ENCODE measurements at places on chromosomes 7 and 10. TPM values are rescaled to one million over a fixed set of nuclear protein-coding genes. Genes with fewer than 3 reads are reported as not detected.

The NPTX2 gene
- total RNA-seq, result 2.4 TPM

The BTBD16 gene
- total RNA-seq, result 1.3 TPM

The ANXA8L1 gene
- 51.0 TPM for total RNA-seq

The KEL gene
- total RNA-seq, result 4.5 TPM

The IFT22 gene
- total RNA-seq, result 15.6 TPM

The PAPSS2 gene
- total RNA-seq, result 7.2 TPM

The PCGF5 gene
- 23.8 TPM for total RNA-seq

The CYP3A4 gene
- total RNA-seq, result 2.6 TPM

The CUZD1 gene
- 0.59 TPM for total RNA-seq

The AKR1E2 gene
- 15.5 TPM for total RNA-seq

The ASAH2B gene
- 3.4 TPM for total RNA-seq

The NPSR1 gene
- total RNA-seq, result not detected

The TUBB8 gene
- not detected for total RNA-seq

The CPA2 gene
- total RNA-seq, result not detected

The GRID2IP gene
- total RNA-seq, result 0.30 TPM

DNA sequence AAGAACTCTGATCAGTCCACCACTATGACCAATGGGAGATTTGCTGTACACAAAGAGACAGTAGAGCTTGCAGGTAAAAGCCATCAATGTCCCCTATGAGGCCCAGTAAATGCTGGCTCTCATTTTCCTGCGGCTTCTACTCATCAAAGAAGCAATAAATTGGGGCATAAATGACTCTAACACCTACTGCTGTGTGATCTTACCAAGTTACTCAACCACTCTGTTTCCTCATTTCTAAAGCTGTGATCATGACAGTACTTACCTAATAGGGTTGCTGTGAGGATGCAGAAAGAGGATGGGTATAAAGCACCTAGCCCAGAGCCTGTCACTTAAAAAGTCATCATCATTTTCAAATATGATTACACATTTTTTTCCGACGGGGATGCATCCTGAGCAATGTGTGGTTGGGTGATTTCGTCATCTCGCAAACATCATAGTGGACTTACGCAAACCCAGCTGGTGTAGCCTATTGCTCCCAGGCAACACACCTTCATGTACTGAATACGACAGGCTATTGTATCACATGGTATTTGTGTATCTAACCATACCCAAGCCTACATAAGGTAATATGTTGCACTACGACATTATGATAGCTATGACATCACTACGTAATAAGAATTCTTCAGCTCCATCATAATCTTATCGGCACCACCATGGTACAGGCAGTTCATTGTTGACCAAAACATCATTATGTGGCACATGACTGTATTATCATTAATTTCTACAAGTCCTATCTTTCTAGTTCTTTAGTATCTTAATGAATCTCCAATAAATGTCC, 7.1 kb upstream of the MGMT start:
- DNase-seq, result no peak

GRCh38 chr10:90373911-90374310, 483.9 kb downstream of the HTR7 start:
- no peak for DNase-seq

DNA sequence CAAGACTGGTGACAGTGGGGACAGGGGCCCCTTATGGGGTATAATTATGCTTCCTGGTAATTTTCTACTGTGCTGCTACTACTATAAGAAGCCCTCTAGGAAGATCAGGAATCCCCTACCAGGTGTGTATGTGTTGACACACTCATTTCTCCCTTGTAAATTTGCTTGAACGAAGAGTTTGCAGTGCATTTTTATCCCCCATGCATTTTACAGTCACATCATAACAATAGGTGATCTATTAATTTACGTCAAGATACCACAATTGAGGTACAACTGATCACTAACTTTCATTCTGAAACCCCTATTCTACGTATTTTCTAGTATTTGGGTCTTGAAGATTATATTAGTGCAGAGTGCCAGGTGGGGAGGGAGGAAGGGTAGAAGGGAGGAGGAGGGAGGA, 252.2 kb downstream of the NSUN6 start:
- no peak for DNase-seq

DNA sequence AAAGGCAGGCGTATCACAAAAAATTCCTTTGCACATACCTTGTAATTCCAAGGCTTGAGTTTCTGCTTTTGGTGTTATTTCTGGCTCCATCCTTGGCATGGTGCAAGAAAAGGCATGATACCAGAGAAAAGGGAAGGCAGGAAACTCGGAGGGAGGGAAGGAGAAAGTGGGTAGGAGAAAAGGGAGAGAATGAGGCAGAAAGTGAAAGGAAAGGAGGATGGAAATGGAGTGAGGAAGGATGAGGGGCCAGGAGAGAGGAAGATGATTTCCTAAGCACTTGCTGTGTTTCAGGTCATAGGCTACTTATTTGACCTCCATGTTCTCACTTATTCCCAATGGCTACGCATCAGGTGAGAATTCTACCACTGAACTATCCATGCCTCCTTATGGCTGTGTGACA, 110.8 kb upstream of the JCAD start:
- DNase-seq, result no peak

DNA sequence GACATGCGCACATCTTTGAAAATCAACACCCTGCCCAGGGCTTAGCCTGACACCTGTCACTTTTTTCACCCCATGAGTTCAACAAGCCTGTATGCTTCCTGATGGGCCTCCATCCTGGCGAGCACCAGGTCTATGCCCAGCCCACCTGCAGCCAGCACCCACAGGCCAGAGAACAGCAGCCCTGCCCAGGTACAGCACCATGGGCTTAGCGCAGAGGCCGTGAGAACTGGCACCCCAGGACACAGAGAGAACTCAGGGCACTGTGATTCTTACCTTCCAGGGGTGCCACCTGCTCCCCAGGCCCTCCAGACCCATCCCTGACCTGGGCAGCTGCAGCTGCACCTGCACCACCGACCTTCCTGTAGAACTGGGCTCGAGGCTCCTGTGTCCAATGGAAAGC, 536.6 kb downstream of the TCERG1L start:
- DNase-seq, result no peak

- DNase-seq, result peak; percentile 17
These were observed 45.4 kb upstream of the MBL2 start for GRCh38 chr10:52818019-52818418.

GRCh38 chr7:1028775-1029636, 15.3 kb upstream of the GPR146 start:
- peak; percentile 76 for DNase-seq

GRCh38 chr10:124496620-124497019, 35.0 kb downstream of the LHPP start:
- no peak for DNase-seq

DNA sequence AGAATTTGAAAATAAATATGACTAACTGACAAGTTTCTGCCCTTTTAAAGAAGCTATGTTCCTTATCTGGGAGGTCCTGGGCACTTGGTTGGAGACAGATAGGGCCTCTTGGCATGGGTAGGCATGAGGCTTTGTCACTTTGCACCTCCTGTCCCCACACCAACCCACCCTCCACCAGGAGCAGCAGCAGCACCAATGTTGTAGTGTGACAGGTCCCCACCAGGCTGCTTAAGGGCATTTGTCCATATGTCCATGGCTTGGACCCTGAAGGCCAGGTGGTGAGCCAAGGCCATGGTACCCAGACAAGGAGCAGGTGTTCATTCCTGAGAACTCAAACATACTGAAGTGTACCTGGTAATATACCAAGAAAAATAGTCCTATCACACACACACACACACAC, 629.1 kb downstream of the ACTR3B start:
- no peak for DNase-seq

- DNase-seq, result no peak
These were observed 6.7 kb upstream of the CYREN start for GRCh38 chr7:135177028-135177696.

- no peak for DNase-seq
These were observed 15.8 kb upstream of the ACTA2 start for GRCh38 chr10:88968391-88968790.

GRCh38 chr7:157432541-157432956, 95.7 kb downstream of the DNAJB6 start:
- DNase-seq, result no peak

GRCh38 chr7:157791261-157791660, 454.5 kb downstream of the DNAJB6 start:
- no peak for DNase-seq

GRCh38 chr7:47416492-47417480, 165.1 kb downstream of the TNS3 start:
- DNase-seq, result no peak

GRCh38 chr7:105924945-105925344, 38.1 kb upstream of the CDHR3 start:
- no peak for DNase-seq

DNA sequence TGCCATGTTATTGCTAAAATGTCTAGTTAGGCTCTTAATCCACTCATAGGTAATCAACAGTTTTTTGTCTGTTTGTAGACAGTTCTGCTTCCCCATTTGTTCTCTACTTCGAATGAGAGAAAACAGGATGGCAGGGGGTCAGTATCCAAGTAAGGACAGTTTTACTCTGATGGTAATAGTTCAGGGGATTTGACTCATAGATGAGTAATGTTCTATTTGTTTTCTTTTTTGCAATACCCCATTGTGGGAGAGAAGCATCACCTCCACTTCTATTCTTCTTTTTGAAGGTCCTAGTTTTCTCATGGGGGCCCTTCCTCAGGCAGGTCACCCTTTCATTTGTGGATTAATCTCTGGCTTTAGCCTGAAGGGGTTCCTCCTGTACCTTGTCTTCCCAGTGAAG, 13.9 kb downstream of the PCLO start:
- DNase-seq, result no peak

DNA sequence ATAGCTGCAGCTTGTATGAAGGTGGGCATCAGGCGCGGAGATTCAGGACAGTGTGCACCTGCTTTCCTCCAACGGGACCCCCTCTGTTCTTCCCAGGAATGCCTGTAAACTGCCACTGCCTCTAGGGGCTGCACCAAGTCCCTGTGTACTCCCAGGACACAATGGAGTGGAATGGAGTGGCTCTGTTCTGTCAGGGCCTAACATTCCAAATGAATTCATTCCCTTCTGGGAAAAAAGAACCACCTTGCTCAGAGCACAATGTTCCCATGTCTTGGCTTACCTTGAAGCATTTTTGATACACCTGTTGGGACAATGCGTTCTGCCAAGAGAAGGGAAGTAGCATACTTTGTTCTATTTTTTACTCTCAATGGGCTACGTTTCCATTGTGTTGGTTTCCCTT, 339.4 kb downstream of the FRMD4A start:
- DNase-seq, result no peak

DNA sequence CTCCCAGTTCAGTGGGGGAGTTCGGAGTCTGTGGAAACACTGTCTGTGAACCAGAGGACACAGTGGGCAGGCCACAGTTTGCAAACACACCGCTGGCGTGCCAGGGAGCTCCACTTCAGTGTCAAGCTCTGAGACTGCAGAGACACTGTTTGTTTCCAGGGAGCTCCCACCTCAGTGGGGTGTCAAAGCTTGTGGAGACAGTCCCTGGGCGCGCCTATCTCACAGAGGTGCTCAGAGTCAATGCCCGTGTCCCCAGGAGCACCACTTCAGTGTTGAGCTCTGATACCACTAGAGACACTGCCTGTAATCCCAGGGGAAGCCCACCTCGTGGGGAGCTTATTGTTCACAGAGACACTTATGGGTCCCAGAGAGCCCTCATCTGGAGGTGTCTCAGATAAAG, 4.3 kb downstream of the MYO1G start:
- DNase-seq, result no peak

DNA sequence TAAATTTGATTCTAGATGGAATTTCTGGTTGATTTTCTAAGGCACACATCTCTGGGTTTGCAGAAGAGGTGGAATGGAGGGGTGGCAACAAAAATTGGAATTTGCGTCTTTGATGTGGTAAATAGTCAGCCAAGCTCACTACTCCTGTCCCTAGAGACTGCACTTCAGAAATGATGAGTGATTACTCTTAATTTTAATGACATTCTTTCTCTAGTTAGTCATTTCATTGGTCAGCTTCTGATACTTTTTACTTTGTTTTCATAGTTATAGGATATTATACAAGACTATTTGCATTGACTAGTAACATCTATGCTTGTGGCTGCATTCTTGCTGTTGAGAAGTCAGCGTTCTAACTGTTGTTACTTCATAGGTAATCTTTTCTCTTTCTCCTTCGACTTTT, 658.3 kb downstream of the SUGCT start:
- DNase-seq, result no peak

GRCh38 chr10:62839590-62839989, 23.4 kb upstream of the EGR2 start:
- DNase-seq, result no peak

Data from skin of body (tissue), 3 donors.